ENCODE measurements at places on chromosomes 6 and 20.
A peak's percentile ranks its signal among the peaks of the same experiment; 100 is the strongest.

- DNase-seq, result no peak
These were observed 26.7 kb downstream of the FOXO3 start for GRCh38 chr6:108587258-108588059.

- no peak for DNase-seq
These were observed 201.0 kb upstream of the CEP162 start for GRCh38 chr6:84428300-84428907.

DNA sequence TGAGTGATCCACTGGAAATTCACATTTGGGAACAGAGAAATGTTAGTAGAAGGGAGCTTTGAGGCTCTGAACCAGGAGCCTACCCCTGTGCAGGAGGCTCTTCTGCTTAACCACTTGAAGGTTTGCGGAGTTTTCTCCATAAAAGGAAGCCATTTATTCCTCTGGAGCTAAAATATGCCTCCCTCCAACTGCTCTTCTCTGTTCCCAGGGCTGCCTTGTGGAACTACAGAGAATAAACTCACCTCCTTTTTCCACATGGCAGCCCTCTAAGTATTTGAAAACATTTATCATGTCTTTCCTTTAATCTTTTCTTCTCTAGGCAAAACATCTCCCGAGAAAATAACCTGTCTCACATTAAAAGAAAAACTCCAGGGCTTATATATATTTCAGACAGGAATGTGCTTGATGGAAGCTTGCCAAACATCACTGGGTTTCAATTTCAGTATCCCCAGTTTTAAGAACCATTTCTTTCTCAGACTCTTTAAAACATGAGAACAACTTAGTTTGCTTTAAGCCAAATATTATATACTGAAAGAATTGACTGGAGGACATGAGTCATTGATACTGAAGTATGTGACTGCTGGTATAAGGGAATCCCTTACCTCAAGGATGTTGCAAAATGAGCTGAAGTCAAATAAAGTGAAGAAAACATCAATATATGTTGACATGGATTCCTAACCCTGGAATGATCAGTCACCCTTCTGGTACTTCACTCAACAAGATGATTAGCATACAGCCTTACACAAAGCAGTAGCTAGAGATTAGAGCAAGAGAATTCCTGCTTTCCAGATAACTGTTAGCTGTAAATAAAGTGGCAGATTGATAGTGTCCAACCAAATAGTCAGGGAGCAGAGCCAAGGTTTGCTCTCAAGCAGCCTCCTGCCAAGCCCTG, 74.0 kb downstream of the ZBTB2 start:
- no peak for DNase-seq

DNA sequence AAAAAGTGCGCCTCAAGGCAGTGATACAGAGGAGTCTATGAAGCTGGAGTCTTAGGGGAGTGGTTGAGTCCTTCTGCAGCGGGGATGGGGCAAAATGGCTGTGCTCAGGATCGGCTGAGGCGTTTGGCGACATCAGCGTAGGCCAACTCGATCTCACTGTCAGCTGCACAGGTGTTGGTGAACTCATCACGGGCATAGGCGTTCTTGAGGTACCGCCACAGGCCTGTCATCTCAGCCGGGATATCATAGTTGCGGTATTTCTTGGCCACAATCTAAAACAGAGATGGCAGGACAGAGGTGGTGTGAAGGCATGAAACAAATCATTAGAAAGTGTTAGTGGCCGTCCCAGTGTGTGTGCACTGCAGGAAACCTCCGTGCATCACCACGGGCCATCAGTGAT, 112.7 kb downstream of the CLIC5 start:
- no peak for DNase-seq

GRCh38 chr6:167796192-167796981, 30.3 kb upstream of the AFDN start:
- DNase-seq, result no peak

DNA sequence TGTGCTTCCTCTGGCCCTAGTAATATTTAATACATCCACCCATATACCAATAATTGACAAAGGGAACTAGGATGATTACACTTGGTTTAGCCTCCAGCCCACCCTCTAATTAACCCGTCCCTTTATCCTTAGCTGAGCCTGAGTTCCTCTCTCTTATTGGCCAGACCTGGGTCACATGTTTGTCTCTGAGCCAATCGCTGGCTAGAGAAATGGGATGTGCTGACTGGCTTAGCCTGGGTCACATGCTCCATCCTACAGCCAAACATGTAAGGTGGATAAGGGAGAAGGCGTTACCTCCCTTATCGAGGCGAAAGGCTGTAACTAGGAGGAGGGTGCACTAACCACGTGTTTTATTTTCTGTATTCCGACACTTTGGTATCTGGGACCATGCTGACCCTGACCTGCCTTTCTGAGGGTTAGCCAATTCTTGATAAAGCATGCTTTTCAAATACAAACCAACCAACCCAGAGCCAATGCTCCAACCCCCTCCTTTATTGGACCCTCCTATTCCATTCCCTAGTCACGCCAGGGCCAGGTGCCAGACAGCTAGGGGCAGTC, 262.7 kb downstream of the PREX1 start:
- no peak for DNase-seq

- DNase-seq, result no peak
These were observed 315.7 kb upstream of the NT5E start for GRCh38 chr6:85134172-85134571.

DNA sequence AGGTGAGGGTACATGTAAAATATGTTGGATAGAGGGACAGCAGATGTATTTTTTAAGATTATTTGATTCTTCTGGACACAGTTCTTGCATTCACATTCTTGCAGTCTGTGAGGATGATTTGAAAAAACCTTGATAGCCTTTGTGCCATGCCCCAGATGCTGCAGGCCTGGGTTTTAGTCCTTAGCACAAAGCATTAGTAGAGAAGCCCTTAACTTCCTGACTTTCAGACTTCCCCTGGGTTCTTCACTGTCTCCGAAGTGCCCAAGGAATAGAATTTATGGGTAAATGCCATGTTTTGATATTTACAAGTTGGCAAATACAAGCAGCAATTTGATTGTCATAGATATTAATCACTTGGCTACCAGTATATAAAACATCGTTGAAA, 67.6 kb upstream of the SUPT3H start:
- DNase-seq, result no peak

DNA sequence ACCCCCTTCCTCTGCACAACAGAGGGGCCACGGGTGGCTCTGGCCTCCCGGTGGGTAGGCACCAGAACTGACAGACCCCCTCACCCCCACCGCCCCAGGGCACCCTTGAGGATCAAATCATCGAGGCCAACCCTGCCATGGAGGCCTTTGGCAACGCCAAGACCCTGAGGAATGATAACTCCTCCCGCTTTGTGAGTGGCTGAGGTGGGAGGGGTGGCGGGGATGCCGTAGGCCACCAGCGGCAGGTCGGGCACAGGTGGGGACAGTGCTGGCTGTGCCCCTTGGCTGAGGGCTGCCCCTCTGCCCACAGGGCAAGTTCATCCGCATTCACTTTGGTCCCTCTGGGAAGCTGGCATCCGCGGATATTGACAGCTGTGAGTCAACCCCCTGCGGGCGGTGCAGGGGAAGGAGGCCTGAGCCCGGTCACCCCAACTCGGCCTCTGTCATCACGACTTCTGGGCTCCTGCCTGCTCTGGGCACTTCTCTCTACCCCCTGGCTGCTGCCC, 29.1 kb downstream of the MYH7B start:
- DNase-seq, result no peak

DNA sequence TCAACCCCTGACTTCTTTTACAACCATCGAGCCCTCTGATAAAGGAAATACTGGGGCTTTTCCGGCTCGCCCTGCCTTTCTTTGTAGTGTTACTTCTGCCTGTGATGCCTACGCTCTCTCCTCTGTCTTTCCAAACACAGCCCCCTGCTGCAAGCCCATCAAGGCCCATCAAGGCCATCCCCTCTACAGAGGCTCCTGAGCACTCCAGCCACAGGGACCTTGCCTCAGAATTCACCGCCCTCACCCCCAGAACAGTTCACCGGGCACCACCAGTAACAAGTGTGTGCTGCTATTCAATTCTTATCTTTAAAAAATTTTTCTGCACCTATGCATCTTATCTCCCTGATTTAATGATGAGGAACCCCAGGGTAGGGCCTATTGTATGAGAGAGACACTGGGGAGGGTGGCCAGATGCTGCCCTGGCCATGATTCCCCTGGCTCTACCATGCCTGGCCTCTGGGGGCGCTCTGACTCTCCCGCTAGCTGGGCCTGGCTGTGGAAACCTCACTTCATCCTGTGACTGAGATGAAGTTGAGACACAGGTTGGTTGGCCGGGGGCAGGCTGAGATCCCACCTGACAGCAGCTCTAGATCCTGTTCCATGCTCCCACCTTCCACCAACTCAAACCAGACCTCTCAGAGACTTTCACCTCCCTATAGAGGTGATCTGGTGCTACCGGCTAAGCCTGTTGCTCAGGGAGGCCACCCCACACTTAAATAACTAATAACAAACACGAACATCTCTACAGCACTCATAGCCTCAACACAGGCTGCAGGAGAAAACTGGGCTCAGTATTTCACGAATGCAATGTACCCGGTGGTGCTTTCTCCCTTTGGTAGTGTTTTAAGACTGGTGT, 19.2 kb upstream of the GLP1R start:
- peak; percentile 19 for DNase-seq

GRCh38 chr6:167919349-167919748, 78.1 kb upstream of the KIF25 start:
- no peak for DNase-seq

DNA sequence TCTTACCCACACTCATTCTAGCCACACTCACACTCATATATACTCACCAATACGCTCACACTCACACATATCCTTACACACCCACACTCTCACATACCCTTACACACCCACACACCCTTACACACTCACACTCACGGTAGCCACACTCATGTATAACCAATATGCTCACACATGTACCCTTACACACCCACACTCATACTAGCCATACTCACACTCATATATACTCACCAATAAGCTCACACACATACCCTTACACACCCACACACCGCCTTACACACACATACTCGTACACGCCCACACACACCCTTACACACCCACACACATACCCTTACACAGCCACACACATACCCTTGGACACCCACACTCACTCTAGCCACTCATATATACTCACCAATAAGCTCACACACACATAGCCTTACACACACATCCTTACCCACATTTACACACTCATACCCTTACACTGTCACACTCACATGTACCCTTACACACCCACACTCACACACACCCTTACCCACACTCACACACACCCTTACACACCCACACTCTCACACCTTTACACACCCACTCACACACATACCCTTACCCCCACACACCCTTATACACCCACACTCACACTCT, 192.5 kb upstream of the SNX9 start:
- DNase-seq, result no peak

GRCh38 chr6:166005401-166005943, 162.2 kb downstream of the TBXT start:
- no peak for DNase-seq

DNA sequence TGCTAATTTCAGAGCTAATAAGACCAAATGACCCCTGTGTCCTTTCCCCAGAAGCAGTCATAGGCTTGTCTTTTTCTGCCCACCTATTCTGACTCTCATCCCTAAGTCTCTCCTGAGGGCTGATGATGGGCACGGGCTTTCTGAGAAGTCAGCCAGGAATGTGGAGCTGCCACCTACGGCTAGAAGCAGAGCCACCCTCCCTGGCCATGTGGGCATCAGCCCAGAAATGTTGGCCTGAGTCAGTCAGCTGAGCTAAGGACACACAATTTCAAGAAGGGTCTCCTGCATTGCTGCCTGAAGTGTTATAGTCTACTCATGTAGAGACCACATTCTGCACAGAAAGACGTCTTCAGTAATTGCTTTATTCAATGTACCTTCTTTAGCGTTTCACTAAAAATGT, 17.1 kb downstream of the MYLIP start:
- no peak for DNase-seq

GRCh38 chr6:53825532-53826321, 30.9 kb downstream of the LRRC1 start:
- no peak for DNase-seq

DNA sequence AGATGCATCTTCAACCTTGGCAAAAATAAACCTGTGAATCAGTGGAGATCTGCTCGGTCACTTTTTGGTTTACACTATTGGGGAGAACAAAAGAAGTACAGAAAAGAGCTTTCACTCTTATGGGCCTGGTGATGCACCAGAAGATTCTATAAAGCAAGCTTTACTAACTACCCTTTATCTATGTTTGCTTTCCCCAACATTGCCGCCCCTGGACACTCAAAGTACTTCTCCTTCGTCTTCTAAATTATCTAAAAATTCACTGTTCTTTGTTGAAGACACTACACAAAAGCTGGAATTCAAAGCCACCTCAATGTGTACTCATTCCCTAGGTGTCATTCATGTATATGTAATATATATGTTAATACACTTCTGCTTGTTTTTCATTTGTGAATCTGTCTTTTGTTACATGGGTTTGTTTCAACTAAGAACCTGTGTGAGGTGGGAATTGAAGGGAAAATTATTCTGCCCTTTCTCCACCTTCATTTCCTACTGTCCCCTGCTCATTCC, 97.9 kb upstream of the BTN3A2 start:
- no peak for DNase-seq

GRCh38 chr20:1959156-1959555, 34.7 kb downstream of the PDYN start:
- DNase-seq, result no peak

DNA sequence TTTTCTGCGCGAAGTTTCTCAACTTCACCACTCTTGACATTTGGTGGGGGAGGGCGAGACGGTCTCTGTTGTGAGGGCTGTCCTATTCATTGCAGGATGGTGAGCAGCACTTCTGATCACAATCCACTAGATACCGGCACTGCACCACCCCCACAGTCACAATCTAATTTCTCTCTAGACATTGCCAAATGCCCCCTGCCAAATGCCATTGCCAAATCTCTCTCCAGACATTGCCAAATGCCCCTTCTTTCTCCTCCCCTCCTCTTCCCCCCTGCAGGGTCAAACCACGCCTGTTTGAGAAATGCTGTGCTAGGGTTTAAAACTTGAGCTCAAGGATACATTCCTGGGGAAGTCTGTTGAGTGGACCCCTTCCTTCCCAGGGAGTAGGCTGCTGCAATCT, 603.5 kb upstream of the CDH4 start:
- no peak for DNase-seq

DNA sequence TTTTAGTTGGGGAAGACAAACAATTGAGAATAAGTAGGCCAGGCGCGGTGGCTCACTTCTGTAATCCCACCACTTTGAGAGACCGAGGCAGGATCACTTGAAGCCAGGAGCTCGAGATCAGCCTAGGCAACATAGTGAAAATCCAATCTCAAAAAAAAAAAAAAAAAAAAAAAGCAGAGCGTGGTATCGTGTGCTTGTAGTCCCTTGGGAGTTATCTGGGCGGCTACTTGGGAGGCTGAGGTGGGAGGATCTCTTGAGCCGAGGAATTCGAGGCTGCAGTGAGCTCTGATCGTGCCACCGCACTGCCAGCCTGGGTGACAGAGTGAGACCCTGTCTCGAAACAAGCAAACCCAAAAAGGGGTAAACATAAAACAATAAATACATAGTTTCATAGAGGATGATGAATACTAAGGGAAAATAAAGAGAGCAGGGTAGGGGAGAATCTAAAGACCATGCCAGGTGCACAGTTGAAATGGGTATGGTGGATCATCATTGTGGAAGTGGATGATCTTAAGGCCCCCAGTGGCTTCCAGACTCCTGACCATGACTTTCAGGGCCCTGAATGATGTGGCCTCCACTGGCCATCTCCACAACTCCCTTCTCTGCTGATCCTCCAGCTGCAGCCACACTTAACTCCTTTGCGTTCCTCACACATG, 947 bp downstream of the POFUT1 start:
- no peak for DNase-seq

GRCh38 chr6:109383438-109383940, 1.2 kb upstream of the CD164 start:
- DNase-seq, result no peak

GRCh38 chr6:129188795-129189194, 305.9 kb downstream of the LAMA2 start:
- no peak for DNase-seq

- no peak for DNase-seq
These were observed 266.0 kb upstream of the CITED2 start for GRCh38 chr6:139640448-139640847.
